ENCODE measurements at places on chromosomes 7 and 10.
A peak's percentile ranks its signal among the peaks of the same experiment; 100 is the strongest.

- DNase-seq = no peak
These were observed 411.5 kb downstream of the SFMBT2 start for GRCh38 chr10:6999232-6999925.

- DNase-seq = peak; percentile 48
These were observed 259.8 kb downstream of the GLI3 start for GRCh38 chr7:41977151-41977651.

DNA sequence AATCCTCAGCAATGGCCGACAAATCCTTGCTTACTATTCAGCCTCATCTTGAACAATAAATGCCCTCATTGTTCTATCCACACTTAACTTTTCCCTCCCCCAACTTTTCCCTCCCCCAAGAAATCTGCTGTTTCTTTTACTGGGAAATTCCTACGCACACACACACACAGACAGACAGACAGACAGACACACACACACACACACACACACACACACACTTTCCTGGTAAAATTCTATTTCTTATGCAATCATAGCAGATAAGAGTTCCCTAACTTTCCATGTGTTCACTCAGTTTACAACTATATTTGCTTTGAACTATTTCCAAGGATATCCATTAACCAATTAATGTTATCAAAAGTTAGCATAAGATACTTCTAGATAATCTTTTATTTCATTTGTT lies 52.9 kb downstream of the RELN start:
- DNase-seq = no peak

GRCh38 chr7:108908456-108908855 lies 338.8 kb downstream of the DNAJB9 start:
- no peak for DNase-seq

DNA sequence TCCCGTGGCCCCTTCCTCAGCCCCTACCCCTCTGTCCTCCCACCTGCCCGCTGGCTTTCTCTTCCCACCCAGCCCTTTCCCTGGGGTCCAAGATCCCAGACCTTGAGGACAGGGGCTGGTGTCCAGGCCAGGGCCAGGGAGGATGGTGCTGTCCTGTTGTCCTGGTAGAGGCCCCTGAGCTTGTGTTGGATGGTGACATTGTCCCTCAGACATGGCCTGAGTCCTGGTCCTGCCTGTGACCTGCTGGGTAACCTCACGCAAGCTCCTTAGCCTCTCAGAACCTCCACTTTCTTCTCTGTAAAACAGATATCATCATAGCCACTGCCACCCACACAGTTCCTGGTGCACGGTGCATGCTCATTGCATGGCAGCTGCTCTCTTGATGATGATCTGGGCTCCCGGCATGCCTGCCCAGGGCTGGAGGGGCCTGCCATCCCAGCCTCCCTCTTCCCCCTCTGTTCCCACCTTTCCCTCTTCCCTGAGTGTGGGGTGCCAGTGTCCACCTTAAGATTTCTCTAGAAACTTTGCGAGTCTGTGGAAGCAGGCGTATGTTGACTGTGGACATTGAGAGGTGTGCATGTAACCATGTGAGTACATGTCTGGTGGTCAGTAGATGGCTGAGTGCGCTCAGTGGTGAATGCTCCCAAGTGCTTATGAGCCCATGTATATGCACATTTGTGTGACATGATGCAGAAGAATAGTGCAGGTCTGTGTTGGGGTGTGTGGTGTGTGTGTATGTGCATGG lies 60.4 kb downstream of the NEURL1 start:
- DNase-seq = no peak

GRCh38 chr7:41010418-41010817 lies 692.5 kb downstream of the INHBA start:
- no peak for DNase-seq

GRCh38 chr10:62692085-62692484 lies 112.4 kb upstream of the ADO start:
- DNase-seq = no peak

GRCh38 chr10:91575044-91575610 lies 57.7 kb downstream of the PPP1R3C start:
- no peak for DNase-seq

DNA sequence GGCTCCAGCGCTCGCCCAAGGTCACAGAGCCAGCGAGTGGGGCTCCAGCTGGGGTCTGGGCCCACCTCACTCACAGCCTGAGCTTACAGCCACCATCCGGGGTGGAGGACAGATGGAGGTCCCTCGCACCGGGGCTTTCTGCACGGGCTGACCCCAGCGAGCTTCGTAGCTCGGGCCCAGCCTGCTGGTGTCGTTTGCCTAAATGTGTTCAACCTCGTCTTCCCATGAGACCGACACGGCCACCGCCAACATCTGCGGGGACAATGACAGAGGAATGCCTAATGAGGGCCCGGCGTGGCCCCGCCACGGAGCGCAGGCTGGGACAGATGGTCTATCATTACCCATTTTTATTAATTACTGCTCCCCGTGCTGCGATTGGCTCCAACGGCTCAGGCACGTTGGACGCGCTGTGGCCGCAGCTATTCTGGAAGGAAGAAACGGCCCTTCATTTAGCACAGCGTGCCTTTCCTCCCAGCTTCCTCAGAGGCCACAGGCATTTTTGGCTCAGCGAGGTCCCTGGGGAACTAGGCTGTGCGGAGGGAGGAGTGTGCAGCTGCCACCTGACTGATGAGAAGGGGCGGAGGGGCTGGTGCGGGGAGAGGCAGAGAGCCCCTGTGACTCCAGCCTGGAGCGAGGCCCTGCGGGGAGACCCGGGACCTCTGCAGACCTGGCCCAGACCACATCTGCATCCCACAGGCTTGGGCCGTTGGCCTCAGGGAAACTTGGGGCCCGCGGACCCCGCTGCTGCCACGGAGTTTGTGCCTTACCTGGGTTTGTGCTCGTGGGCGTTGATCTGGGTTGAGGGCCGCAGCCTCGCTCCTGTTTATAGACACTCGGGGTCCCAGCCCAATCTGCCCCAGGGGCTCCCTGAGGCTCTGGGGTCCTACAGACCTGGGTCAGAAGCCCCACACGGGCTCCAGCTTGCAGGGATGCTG lies 22.9 kb upstream of the ELFN1 start:
- no peak for DNase-seq

- DNase-seq = no peak
These were observed 35.6 kb downstream of the ACADSB start for GRCh38 chr10:123044391-123044790.

DNA sequence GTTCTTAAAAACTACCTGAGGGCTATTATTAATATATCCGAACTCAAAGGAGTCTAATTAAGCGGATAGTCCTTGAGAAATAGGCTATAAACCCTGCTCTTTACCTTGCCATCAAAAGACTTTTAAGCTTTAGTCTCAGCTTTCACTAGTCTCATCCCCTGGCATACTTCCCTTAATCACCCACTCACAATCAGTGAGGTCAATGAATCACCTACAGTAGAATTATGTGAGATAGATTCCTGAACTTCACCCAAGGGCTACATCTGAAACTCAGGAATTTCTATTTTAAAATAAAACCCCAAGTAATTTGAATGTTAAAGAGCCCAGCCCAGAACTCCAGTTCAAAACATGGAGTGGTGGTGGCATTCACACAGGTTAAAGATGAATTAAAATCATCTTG lies 108.7 kb downstream of the ETV1 start:
- no peak for DNase-seq

GRCh38 chr10:109114579-109114978 lies 808.7 kb downstream of the XPNPEP1 start:
- no peak for DNase-seq

- DNase-seq = no peak
These were observed 67.7 kb downstream of the BMPR1A start for GRCh38 chr10:86824151-86824550.

- no peak for DNase-seq
These were observed 188.4 kb upstream of the MGMT start for GRCh38 chr10:129278686-129279085.

DNA sequence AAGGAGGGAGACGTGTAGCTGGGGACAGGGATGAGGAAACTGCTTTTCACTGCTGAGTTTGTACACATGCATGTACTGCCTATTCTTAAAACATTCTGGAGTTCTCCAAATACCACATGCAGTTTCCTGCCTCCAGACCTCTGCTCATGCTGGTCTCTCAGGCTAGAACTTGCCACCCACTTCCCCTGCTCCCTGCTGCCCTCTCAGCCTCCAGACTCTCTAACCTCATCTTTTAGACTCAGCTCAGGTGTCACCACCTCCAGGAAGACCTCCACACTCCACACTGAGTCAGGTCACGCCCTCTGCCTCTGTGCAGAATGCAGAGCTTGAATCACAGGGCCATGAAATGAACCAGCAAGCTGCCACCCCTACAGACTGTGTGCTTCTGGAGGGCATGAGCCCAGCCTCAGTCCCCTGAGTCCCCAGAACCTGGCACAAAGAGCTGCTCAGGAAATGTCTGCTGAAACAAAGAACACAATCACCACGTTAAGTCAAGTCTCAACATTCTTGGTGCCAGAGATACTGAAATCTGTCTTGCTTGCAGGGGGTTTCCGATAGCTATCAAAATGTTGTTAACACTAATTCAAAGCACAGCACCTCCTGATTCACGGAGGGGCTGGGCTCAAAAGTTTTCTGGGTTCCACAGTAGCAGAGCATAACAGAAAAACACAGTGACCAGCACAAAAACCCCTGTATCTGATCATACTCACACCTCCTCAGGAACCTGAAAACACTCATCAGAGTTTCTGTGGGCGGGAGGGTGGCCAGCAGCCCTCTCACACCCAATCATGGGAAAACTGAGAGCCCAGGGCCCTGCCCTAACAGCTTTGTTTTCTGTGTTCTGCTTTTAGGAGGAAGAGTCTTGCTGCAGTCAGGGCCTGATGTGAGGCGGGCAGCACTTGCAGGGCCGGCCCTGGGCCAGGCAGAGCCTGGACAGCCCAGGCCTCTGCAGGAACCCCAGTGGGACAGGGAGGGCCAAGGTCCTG lies 21.1 kb downstream of the FAM53B start:
- DNase-seq = no peak

DNA sequence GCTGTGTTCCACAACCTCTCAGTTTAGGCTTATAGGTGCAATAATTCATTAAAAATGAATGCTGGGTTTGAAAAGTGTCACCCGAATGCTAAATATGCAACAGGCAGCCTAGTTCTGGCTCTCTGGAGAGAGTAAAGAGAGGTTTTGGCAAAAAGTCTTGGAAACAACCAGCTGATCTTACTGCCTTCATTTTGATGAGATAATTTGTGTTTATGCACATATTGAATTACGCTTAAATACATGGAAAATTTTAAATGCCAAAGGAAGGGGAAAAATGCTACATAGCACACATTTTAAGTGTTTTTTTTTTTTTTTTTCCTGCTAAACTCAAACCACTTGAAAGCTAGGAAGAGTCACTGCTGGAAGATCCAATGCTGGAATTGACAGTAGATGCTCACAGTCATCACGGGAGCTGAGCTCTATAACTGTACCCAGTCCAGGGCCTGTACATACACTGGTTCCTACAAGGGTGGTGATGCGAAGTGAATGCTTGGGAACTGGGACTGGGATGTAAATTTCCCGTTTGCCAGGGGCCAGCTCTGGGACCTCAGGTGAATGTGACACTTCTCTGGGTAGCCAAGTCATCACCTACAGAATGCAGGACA lies 151.5 kb downstream of the PFKFB3 start:
- DNase-seq = no peak

DNA sequence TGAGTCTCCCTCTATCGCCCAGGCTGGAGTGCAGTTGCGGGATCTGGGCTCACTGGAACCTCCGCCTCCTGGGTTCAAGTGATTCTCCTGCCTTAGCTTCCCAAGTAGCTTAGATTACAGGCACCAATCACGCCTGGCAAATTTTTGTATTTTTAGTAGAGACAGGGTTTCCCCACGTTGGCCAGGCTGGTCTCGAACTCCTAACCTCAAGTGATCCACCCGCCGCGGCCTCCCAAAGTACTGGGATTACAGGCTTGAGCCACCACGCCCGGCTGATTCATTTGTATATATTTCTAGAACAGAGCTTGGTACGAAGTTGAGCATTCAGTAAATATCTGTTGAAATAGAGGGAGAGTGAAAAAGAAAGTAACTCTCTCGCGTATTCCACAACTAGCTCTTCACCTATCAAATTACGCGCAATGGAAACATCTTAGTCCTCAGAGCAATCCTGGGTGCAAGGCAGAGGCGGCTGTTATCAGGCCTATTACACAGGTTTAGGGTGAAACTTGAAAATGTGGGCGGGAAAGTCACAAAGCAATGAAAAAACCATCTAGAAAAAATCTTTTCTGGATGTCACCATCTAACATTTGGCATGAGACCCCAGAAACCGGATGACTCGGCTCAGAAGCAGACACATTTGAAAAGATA lies 707 bp upstream of the GHITM start:
- DNase-seq = no peak

DNA sequence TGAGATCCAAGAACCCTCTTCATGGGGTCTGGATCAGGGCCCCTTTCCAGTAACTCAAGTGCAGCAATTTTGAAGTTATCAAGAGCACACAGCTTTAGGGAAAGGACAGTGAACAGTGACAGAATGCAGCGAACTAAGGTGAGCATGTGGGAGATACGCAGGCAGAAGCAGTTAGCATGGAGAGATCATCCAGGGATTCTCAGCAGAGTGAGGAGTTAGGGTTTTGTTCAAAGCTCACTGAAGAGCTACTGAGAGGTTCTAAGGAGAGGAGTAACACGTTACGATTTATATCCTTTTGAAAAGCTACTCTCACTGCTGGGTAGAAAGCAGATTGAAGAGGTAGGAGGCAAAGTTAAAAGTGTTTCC lies 83.6 kb upstream of the MPP7 start:
- DNase-seq = no peak

GRCh38 chr7:114047889-114048288 lies 129.1 kb upstream of the PPP1R3A start:
- DNase-seq = no peak

DNA sequence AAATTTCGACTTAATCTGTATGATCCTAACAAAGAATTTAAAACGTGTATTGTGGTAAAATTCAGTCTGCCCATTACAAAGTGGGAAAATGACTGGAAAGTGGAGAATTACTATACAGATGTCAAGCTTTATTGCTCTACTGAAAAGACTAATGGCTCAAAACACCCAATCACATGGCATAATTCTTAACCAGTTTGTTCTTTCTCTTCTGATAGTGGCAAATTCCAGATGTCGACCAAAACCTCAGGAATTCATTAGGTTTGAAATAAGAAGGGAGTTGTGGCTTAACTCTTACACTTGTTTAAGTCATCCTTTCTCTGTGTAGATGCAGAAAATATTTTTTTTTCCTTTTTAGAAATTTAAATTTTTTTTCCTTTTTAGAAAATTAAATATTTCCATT lies 1254.9 kb upstream of the LRRN3 start:
- DNase-seq = no peak

GRCh38 chr10:16441173-16441840 lies 4.5 kb downstream of the PTER start:
- DNase-seq = no peak

- DNase-seq = no peak
These were observed 20.8 kb upstream of the JCAD start for GRCh38 chr10:30080161-30080560.

GRCh38 chr7:44104860-44105771 lies 971 bp downstream of the AEBP1 start:
- DNase-seq = peak; percentile 52

All from Caki2 (cell line).